ENCODE measurements at places on chromosomes 16 and 17.

- DNase-seq: no peak
These were observed 65.5 kb upstream of the CREBBP start for GRCh38 chr16:3945751-3946603.

DNA sequence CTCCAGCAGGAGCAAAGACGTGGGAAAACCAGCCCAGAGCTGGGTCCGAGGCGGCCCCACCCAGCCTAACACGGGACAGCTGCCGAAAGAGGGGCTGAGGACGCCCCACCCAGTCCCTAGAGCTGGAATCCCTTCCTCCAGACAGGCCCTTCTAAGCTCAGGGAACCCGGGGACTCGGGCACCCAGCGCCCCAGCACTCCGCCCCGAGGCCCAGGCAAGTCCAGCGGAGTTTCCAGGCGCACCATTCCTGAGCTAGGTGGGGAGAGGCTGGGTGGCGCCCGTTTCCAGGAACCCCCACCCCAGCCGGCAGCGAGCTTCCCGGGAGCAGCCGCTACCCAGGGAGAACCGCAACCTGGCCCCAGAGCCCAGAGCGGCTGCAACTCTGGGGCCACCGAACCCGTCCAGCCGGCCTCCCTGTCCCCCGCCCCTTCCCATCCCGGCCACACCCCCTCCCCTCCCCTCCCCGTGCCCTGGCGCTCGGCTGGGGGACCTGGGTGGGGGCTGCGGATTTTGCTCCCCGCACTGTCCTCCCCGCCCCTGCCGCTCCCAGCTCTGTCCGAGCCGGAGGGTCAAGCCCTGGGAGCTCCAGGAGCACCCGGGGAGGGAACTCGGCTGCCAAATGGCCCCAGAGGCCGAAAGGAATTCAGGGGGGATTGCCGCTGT, 536 bp downstream of the TMC6 start:
- DNase-seq: no peak

DNA sequence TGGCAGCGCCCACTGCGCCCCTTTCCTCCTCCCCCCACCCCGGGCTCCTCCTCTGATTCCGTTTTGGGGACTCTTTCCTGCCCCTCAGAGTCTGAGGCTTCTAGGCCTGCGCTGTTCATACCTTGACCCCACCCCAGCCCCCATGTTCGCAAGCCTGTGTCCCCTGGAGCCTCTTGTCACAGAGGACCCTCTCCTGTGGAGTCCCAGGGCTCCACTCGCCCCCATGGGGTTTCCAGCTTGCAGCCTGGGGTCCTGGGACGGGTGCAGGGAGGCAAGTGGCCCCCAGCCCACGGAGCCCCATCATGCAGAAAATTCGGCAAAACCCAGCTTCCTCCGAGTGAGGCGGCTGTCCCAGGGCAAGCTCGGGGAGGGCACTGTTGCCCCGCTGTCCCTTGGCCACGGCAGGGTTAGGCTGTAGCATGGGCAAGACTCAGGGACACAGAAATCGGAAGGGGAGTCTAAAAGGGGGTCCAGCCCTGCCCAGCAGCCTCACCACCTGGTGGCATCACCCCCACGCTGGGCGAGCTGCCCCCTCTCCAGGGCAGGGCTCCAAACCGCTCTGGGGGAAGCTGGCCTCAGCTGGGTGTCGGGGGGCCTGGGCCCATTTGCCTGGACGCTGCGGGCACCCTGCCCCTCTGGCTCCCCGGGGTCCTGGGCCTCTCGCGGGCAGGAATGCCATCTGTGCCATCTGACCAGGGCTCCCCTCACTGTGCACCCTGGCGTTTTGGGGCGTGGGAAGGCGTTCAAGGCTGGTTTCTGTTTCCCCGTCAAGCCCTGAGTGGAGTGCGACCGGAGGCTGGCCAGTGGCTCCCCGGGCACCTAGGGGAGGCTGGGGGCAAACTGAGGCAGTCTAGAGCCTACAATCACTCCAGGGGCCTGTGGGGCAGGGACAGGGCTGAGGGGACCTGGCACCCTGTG, 11.5 kb upstream of the BAHCC1 start:
- DNase-seq: no peak

DNA sequence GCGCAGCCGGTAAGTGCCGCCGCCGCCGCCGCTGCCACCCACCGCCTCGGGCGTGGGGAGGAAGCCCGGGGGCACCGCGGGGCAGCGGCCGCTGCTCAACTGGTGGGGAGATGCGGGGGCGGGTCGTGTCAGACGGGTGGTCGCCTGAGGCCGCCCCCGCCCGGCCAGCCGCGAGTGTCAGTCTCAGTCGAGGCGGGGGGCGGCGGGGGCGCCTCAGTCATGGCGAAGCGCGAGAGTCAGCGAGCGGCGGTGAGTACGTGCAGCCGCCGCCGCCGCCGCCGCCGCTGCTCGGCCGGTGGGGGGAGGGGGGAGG, 76.2 kb downstream of the CHD9 start:
- DNase-seq: no peak

- no peak for DNase-seq
These were observed 11.0 kb downstream of the KDM8 start for GRCh38 chr16:27214084-27214961.

GRCh38 chr17:11278992-11279270, 37.9 kb downstream of the SHISA6 start:
- no peak for DNase-seq

DNA sequence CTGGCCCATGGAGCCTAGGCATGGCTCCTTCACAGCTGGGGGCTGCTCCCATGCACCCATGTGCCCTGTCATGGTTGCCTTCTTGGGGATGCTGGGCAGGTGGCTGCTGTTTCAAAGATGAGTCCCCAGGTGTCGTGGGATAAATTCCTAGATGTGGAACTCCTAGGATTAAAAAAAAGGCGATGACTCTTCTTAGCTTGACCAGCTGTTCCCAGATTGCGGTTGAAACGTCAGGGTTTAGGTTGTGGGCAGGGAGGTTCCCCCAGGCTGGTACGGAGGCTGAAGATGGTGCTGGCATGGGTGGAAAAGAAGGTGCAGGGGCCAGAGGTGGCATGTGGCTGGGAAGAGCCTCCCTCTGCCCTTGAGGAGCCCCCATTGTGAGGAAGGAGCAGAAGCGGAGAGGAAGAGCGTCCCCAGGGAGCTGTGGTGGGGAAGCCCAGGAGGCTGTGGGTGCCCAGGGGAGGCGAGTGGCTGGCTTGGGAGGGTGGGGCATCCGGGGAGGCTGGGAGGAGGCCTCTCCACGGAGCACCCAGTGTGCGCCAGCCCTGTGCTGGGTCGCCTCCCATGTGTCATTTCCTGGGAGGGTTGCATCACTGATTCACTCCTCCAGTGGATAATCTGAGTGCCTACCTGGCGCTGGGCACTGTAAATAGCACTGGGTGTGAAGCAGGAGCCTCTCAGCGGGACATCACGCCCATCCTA, 7.5 kb upstream of the KCNJ12 start:
- no peak for DNase-seq

DNA sequence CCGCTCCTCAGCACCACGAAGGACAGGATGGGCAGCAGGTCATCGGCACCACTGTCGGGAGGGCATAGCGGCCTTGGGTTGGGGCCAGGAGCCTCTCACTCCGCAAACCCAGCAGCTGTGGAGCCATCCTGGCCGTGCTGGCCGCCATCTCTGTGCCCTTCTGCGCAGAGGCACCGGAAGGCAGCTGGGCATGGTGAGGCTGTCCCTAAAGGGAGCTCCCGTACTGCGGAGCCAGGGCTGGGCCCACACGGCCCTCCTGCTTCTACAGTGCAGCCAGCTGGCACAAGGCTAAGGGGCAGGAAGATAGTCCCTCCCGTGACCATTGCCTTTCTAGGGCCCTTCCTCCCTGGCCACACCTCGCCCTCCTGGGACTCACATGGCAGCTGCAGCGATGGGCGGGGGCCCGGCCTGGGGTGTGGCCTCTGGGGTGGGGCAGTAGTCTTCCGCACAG, 7.0 kb upstream of the SPATA2L start:
- no peak for DNase-seq

DNA sequence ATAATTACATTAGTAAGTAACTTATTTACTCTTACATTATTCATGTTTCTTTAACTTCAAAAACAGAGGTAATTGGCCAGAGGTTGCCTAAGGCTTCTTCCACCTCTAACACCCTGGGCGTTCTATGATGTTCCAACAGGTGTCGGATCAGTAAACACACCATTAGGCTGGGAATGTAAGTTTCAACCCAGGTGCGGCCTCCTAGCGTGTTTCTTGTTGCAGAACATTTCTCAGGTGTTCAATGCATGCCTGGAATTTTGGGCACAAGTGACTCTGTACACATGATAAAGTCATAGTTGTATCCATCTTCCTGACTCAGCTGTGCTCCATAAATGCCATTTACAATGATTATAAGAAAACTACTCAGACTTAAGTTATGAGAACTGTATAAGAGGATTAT, 1.0 kb downstream of the KRTAP2-2 start:
- DNase-seq: no peak

- no peak for DNase-seq
These were observed 15.7 kb downstream of the PHKB start for GRCh38 chr16:47476654-47477345.

DNA sequence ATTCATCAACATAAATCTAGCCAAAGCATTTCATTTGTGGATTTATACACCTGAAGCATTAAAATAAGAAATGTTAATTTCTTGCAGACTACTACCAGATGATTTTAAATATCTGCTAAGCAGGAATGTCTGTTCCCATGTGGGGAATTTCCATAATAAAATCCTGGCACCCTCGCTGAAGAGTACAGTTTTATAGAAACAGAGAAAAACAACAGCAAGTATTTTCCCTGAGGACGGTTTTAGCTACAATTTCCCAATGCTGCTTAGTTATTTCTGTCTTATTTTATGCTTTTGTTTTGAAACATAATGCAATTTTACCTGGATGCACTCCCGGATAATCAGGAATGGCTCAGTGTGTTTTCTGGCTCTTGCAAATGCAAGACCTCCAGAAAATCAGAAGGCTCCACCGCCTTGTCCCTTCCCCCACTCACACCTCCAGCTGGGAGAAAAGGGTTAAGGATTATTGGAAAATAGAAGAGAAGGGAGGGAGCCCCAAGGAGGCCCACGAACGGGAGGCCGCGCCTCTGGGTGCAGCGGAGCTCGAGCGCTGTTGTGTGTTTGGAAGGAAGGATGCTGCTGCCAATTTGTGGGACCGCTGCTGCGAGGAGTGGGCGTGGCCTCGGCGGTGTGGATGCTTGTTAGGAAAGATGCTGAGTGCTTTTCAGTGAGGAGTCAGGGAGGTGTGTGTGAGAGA, at the start of gene CNTNAP4:
Gene CNTNAP4, plus strand, starts transcription at position 657 of the 694 bp plus-strand sequence. CDS start 262 bp downstream, outside the sequence.
- no peak for DNase-seq

- DNase-seq: peak; percentile 32
These were observed 2.0 kb upstream of the ARRB2 start for GRCh38 chr17:4708436-4708835.

- DNase-seq: no peak
These were observed 70.9 kb downstream of the PLXDC1 start for GRCh38 chr17:39080421-39081078.

DNA sequence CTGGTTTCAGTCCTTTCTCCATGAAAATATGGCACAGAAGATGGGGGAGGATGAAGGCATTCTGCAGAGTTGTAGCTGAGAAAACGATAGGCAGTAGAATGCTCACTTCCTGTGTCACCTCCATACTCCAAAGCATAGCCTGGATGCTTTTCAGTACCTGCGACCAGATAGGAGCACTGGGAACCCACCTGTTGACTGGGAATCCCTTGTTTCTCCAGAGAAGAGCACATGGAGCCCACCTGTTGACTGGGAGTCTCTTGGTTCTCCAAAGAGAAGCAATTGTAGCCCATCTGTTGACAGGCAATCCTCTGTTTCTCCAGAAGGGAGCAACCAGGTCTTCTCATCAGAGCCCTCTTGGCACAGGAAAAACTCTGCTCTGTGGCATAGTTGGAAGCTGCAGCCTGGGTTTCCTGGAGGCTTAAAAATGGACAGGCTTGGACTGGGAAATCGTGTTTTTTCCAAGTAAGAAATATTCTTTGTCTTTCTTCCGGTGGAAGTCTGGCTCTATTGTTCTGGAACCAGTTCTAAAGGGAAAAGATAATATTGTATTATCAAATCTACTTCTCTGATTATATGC, 13.2 kb downstream of the TERF2IP start:
- DNase-seq: no peak

- DNase-seq: no peak
These were observed 46.1 kb downstream of the ZNRF1 start for GRCh38 chr16:75044800-75045361.

DNA sequence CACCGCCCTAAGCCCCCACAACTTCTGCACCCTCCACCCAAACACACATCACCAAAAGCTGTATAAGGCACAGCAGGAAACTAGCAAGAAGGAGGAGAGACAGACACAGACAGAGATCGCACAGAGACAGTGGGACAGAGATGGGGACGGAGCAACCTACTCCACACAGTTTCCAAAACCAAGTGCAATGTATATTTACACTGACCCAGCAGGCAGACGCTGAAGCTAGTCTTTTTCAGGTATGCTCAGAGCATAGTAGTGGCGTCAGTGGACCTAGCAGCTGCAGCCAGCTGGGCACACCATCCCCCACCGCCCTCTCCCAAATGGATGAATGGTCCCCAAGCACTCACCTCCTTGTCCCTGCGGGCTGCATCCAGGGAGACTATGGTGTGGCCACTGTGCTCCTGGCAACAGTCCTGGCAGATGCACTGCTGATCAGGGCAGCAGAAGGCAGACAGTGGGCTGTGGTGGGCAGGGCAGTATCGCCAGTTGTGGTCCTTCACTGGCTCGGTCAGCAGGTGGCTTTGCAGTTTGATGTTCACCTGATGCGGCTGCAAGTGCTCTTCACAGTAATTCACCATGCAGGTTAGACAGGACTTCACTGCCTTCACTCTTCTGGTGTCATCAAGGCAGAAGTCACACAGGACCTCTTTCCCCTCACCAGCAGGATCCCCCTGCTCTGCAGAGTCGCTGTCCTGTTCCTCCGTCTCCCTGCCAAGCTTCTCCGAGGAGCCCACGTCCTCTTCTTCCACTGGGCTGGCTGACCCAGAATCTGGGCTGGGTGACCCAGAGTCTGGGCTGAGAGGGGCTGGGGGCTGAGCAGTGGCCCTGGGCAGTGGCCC, 31.5 kb upstream of the FBXW10B start:
- no peak for DNase-seq

Measured in T follicular helper cell (primary cell).